Effector CD8-positive, alpha-beta T cell (primary cell): ENCODE measurements at places on chromosomes 3 and 15.

GRCh38 chr3:168094580-168094876 lies 1.2 kb downstream of the GOLIM4 start:
- no peak for DNase-seq

GRCh38 chr15:26866298-26867199 lies at the start of gene GABRA5:
Gene GABRA5 (plus strand): TSS chr15:26867062. CDS start chr15:26869249, 2,187 bp downstream.
- no peak for DNase-seq

GRCh38 chr15:62124176-62124972 lies 40.7 kb downstream of the C2CD4B start:
- DNase-seq: no peak

GRCh38 chr3:57919987-57920386 lies 88.2 kb upstream of the FLNB start:
- DNase-seq: no peak

DNA sequence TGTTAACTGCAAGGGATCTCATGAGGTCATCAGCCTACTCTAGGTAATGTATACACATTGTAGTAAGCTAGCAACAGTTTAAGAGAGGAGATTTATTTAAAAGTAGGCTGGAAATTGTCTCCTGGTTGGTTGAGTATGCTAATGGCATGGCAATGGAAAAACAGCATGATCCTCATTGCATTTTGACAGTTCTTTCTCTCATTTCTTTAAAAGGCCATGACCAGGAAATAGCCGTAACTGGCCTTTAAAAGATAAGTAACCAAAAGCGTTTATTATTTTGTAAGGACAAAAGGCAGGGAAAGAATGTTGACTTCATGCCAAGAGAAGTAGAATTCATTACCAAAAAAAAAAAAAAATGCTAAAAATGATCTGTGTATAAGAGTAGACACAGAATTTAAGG lies 310.3 kb downstream of the FGF12 start:
- DNase-seq: no peak

DNA sequence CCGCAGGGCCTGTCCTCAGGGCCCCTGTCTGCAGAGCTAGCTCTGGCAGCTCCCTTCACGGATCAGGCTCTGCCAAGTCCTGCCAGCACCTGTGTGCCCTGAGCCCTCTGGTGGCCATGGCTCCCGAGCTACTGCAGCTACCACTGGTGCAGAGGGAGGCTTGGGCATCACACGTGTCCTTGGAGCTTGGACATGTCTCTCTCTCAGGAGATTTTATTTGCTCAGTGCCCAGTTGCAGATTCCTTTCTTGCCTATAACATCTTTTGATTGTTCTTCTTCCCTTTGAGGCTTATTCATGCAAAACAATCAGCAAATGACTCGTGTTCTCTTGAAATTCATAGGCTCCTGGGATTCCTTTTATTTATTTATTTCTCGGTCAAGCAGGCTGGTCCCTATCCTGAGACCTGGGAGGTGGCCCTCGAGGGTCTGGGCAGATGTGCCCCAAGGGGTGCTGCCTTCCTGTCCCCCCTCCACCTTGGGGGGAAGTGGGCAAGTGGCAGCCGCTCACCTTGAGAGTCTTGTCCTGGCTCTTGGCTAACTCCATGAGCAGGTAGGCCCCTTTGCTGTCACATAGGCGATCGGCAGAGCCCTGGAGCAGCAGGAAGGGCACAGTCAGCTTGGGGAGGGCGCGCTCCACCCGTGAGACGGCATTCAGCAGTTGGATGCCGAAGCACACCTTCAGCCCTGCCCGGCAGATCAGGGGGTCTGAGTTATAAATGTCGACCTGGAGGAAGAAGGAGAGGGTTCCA lies 21.9 kb downstream of the ABTB1 start:
- DNase-seq: no peak

- DNase-seq: no peak
Observed at GRCh38 chr3:124878561-124879336, 8.4 kb downstream of the ITGB5 start.

DNA sequence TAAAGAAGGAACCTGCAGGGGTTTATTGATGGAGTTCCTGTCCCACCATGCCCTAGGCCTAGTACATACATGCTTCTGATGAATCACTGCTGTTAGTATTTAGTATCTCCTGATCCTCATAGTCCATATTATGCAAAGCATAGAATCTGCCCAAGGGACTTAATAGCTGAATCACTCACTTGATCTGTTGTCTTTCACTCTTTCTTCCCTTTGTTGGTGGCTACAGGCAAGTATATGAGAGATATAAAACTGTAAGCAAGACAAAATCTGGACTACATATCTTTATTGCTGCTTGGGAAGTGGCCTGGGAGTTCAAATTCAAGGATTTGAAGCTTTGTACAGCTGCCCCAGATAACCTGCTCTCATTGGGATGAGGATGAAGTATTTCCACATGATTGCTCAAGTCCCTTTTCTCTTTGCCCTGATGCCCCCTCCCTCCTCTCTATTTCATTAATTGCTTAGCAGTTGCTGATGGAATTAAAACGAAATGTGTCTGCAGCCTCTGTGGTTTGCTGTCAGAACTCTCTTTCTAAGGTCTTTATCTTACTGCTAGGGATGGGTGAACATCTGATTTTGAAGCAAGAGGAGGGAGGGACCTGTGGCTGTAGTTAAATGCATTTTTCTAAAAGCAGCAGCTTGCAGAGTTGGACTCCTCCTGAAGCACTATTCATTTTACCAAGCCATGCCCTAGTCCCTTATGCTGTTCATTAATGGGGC lies 114.1 kb downstream of the ZNF609 start:
- no peak for DNase-seq

DNA sequence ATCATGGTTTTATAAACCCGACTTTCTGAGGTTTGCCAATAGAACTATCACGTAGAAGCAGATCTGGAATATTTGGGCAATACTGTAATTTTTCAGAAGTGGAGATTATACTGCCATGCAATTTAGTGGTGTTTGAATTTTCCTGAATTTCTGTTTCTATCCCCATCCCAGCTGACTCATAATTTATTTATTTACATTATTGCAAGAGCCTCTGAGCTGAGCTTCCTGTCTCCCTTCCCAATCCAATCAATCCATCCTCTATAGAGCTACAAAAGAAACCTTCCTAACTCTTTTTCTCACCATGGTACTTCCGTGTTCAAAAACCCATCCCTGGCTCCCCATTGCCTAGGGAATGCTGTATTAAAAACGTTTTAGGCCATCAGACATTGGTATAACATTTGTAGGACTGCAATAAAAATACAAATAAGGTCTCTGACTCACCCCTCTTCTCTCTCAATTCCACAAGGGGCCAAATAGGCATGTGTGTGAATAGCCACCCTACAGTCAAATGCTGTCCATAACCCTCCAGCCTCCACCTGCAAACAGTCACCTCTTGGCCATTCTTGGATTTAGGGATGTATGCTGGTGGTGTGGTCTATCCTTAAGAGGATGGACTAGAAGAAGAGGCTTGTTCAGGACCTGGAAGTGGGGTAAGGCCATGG lies 190.7 kb downstream of the CD47 start:
- no peak for DNase-seq

- no peak for DNase-seq
Observed at GRCh38 chr3:59872128-59872527, 822.3 kb upstream of the CFAP20DC start.

DNA sequence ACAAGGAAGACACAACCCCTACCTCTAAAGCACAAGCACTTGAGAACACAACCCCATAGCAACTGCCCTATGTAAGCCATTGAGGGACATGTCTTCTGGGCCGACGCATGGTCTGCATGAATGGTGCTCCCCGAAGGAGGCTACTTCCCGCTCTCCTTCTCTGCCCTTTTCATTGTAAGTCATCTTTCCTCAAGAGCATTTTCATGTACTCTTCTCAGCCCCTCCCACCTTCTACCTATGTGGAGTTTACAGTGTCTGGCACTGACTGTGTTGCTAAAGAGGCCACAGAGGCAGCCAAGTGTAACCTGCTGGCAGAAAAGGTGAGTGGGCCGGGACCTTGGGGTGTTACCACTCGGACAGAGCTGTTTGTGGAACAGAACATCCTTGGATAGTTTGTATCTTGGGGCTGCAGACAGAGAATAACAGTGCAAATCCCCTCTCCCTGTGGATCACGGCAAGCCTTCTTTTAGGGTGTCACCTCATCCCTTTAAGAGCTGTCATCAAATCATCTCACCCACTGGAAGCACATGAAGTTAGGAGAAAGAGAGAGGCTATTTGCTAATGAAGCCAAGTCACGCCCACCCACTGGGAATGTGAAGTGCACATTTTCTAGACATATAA lies 5.6 kb downstream of the AHSG start:
- no peak for DNase-seq

DNA sequence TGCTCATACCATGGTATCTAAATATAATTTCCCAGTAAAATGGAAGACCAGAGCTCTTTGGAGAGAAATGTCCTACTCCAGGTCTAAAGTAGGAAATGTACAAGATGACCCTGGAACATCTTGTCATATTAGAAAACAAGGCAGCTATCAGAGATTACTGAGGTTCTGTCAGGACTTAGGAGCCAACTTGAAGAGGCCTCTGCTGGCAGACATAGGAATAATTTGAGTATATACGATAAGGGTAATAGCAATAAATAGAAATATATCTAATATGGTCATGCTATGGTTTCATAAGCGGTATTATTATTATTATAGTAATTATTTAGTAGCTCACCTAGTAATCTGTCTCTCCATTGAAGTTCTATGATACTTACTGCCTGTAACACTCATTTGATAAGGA lies 224.2 kb downstream of the SOX2 start:
- DNase-seq: no peak

DNA sequence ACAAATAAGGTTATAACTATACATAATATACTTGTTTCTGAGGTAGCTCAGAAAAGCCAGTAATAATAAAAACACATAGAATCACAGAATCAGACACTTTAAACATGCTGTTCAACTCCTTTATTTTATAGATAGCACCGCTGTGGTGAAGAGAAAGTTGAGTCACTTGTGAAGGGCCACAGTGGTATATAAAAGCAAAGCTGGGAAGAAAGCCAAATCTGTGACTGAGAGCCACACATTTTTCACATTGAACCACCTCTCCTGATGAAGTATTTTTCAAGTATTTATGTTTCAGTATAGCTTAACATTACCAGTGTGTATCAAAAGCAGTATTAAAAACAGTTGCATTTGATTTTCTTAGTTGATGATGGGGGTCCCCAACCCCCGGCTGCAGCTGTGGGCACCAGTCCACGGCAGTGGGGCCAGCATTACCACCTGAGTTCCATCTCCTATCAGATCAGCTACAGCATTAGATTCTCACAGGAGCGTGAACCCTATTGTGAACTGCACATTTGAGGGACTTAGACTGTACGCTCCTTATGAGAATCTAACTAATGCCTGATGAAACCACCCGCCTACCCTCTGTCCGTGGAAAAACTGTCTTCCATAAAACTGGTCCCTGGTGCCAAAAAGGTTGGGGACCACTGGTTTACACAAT lies 46.2 kb downstream of the TBL1XR1 start:
- no peak for DNase-seq

DNA sequence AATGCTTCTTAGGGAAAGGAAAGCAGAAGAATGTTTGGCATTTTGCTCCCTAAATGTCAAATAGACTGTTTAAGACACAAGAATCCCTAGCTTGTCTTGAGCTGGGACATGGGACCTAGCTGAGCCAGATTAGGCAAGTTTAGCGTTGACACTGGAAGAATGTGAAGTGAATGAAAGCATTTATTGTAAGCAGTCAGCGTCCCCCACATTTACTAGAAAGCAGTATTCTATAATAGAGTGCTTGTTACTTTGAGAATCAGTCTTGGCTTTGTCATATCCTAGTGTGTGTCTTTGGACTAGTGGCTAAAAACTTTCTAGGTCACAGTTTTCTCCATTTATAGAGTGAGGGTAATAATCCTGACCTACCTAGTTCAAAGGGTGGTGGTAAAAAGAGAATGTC lies 161.6 kb downstream of the ADAMTSL3 start:
- DNase-seq: no peak

GRCh38 chr3:94173673-94174434 lies 111.0 kb downstream of the NSUN3 start:
- no peak for DNase-seq

DNA sequence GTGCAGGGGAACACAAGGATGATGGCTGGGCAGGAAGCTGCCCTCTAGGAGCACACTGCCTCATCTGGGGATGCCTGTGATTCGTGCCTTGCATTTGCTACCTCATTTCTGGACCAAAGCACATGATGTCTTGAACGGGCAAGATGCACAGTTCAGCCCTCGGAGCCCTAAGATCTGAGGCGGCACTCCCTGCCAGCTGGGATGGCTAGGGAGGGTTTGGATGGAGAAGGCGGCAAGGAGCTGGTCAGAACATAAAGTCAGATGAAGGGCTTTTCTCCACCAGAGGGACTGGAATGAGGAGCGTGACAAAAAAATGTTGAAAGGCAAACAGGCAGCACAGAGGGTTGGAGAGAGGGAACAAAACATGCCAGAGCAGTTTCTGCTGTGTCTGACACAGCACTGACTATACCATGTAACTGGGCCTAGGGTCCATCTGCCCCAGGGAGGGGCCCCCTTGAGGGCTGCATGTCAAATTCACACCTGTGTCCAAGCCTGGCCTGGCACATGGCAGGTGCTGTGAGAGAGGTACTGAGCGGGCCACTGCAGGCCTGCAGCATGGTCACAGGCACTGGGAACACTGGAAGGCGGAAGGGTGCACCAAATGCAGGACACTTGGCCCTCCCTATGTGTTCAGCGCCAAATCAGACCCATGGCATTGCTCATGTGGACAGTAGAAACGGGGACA lies 21.7 kb downstream of the TMEM43 start:
- no peak for DNase-seq

DNA sequence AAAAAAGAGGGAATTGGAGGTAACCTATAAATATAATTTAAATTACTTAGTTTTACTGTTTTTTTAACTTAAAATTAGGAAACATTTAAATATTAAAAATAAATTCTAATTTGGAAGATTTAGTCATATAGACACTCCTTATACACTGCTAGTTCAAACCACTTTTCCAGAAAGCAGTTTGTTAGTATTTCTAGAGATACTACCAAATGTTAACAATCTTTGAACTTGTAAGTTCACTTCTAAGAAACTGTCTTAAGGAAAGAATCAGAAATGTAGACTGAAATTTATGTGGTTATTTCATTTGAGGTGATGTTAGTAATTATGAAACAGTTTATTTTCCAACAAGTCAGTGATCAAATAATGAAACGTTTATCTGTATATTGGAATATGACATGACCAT lies 22.7 kb downstream of the CTDSPL2 start:
- no peak for DNase-seq

- DNase-seq: no peak
Observed at GRCh38 chr3:144429719-144430121, 458.1 kb downstream of the DIPK2A start.

- no peak for DNase-seq
Observed at GRCh38 chr3:174325171-174325570, 534.0 kb upstream of the NAALADL2 start.

- no peak for DNase-seq
Observed at GRCh38 chr3:78757731-78758130, 1010.1 kb downstream of the ROBO1 start.

GRCh38 chr3:39143051-39143885 lies 10.1 kb downstream of the CSRNP1 start:
- no peak for DNase-seq

DNA sequence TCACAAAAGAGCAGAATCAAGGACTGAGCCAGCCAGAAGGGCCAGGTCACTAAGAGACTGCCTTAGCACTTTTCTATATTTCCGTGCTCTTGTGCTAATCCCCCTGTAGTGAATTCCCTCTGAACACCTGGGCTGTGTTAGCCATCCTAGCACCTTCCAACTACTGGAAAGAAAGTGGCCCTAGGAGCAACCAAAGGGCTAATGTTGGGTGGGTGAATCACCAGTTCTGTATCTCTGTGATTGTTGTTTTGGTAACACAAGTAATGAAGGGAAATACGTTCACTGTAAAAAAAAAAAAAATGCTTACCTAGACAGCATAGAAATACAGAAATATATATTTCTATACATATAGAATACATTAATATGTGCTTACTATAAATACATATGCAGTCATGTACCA lies 43.9 kb downstream of the PXYLP1 start:
- no peak for DNase-seq

GRCh38 chr3:121552379-121552778 lies 6.6 kb upstream of the POLQ start:
- no peak for DNase-seq
